ENCODE measurements at places on chromosomes 13 and 19. TPM values are rescaled to one million over a fixed set of nuclear protein-coding genes. Genes with fewer than 3 reads are reported as not detected.

The KIR2DL3 gene
- total RNA-seq, result not detected

The WDR88 gene
- not detected for total RNA-seq

The FCAR gene
- total RNA-seq, result not detected

The ODAD3 gene
- total RNA-seq, result 1.5 TPM

DNA sequence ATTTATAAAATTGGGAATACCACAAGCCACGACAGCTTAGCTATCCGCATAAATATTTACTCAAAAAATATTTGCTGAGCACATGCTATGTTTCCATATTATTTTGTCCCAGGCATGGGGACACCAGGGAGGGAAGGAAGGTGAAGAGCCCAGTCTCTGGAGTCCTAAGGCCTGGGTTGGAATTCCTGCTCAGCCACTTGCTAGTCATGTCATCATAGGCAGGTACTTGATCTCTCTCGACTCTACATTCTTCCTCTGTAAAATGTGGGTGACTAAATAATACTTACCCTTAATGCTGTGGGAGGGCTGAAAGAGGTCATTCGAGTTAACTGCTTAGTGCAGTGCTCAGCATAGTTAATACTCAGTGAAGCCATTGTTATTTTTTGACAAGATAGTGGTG lies 4.3 kb upstream of the RNASEH2B start:
- DNase-seq, result no peak

GRCh38 chr13:111540486-111540885 lies 220.0 kb downstream of the TEX29 start:
- DNase-seq, result no peak

GRCh38 chr13:95834134-95834765 lies 157.3 kb downstream of the DNAJC3 start:
- peak; percentile 62 for DNase-seq

GRCh38 chr19:45492137-45492626 lies 4.7 kb downstream of the RTN2 start:
- no peak for DNase-seq

DNA sequence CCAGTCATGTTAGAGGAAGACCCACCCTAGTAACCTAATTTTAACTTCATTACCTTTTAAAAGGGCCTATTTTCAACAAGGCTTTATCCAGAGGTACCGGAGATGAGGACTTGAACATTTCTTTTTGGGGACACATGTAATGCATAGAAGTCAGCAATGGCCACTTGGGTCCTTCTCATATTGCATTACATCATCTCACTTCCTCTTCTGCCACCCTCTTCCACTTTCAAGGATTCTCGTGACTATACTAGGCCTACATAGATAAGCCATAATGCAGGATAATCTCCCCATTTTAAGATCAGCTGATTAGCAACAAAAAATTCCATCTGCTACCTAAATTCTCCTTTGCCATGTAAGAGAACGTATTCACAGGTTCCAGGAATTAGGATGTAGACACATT lies 557.2 kb downstream of the KCTD12 start:
- no peak for DNase-seq

GRCh38 chr19:11013771-11014170 lies 52.9 kb downstream of the SMARCA4 start:
- DNase-seq, result no peak

GRCh38 chr13:24233351-24233901 lies 72.9 kb downstream of the SPATA13 start:
- no peak for DNase-seq

DNA sequence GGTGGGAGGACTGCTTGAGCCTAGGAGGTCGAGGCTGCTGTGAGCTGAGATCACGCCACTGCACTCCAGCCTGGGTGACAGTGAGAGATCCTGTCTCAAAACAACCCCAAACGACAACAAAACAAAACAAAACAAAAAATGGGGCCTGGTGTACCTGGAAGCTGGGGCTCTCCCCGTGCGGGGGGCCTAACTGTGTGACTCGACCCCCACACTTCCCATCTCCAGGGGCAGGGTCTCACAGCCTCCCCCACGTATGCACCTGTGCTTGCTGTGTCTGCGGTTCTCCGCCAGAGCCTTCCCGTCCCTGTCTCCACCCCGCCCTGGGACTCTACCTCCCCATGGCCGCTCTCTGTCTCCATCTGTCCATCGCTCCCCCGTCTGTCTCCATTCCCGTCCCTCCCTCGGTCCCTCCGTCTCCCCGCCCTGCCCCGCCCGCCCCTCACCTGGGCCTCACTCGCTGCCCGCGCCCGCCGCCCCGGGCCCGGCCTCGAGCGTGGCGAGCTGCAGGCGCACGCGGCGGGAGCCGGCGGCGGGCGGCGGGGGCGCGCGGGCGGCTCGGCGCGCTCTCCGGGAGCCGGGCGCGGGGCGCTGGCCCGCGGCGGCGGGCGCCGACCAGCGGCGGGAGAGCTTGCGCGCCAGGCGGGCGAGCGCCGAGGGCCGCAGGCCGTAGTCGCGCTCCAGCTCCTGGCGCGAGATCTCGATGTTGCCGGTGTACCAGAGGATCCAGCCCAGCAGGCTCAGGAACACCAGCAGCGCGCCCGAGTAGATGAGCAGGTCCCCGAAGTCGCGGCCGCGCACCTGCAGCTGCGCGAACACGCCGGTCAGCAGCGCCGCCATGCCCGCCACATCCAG lies 587 bp downstream of the TMEM238 start:
- no peak for DNase-seq

DNA sequence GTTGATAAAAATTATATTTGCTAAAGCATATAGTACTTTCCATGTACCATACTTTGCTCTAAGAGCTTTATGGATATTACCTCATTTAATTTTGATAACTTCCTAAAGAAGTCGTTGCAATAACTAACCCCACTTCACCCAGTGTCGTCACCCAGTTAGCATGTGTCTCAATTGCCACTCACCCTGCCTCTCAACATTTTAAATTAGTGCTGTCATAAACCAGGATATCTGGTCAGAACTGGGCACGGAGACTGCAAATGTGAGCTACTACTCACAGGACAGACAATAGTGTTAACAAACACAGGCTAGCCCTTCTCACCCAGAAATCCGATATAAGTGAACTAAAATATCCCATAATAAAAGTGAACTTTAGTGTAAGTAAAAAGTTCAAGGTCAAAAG lies 430.6 kb downstream of the KLF12 start:
- DNase-seq, result no peak

GRCh38 chr19:45218911-45219743 lies 26.1 kb downstream of the EXOC3L2 start:
- no peak for DNase-seq

GRCh38 chr13:23617551-23618024 lies 47.4 kb downstream of the TNFRSF19 start:
- DNase-seq, result peak; percentile 32

- no peak for DNase-seq
Measured at GRCh38 chr19:40739030-40739839, 11.0 kb downstream of the ACTMAP start.

DNA sequence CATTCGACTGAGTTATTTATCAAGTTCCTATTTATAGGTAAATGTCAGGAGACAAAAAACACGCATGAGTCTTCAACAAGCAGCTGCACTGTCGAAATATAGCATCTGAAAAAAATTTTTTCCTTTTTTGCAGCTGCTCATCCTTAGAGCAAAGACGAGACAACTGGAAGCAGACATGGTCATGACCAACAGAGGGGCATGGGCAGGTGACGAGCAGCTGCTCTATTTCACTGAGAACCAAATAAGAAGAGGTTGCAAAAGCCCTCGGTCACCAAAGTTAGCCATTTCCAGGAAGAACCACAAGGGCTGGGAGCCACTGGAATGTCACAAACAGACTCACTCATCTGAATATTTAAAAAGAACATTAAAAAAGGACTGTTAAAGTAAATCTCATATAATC lies 22.2 kb downstream of the SOHLH2 start:
- no peak for DNase-seq

Data from A172 (cell line).